Stimulated activated CD8-positive, alpha-beta memory T cell treated with anti-CD3 and anti-CD28 coated beads, Interleukin-7, amount 100 ng/mL, for 1 hour (primary cell): ENCODE measurements at places on chromosomes 5 and 9.
A peak's percentile ranks its signal among the peaks of the same experiment; 100 is the strongest.

DNA sequence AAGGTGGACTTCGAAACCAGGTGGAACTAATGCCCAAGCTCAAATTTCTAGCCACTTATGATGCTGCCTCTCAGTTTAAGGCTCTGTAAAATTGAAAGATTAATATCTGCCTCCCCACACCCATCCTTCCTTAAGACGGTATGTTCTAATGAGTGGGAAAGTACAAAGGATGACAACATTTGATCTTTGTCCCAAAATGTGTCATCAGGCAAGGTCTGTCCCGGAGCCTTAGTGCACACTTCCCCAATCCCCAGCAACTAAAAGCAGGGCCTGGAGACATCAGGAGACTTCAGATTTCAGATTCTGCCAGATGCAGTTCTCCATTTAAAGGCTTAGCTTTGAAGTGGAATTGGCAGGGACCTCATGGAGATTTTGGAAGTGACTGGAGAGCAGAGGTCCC is 316.5 kb downstream of the ASTN2 start:
- DNase-seq = no peak

DNA sequence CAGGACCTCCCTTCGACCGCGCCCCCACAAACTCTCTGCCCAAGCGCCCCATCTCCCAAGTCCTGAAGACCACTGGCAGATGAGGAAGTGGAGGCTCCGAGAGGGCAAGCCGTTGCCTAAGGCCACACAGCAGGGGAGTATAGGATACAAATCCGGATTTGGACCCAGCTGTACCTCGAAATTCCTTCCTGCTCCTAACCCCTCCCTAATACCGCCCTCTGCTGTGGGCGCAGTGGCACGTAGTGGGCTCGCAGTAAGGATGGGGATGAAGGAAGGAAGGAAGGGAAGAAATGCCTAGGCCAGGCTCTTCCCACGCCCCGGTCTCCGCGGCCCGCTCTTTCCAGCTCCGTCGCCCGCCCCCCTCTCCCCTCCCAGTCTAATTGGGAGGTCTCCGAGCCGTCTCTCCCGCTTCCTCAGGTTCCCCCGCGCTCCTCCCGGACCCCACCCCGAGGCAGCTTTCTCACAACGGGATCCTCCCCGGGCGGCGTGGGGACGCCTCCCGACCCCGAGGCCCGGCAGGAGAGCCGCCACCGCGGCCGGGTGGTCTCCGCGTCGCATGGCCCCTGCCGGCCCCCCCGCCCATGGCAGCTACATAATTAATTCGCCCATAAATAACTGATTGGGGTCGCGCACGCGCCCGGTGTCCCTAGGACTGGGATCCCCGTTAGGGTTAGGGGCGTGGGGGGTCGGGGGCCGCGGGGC is 138.9 kb downstream of the C9orf50 start:
- DNase-seq = no peak

GRCh38 chr5:177390363-177391300 is 6.4 kb downstream of the SLC34A1 start:
- DNase-seq = peak; percentile 79

DNA sequence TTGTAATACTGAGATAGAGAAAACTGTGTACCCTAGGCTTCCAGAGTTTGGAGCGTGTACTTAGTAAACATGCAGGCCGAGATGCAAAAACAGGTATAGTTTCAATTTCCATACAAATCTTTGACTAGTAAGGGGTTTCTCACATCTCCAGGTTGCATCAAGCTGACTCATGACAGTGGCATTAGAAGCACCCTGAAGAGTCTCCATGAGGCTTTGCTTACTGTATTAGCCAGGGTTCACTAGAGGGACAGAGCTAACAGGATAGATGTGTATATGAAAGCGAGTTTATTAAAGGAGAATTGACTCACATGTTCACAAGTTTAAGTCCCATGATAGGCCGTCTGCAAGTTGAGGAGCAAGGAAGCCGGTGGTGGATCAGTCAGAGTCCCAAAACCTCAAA is 275.3 kb upstream of the CDH6 start:
- no peak for DNase-seq

- DNase-seq = no peak
Observed at GRCh38 chr9:131759017-131759647, 19.3 kb upstream of the RAPGEF1 start.

DNA sequence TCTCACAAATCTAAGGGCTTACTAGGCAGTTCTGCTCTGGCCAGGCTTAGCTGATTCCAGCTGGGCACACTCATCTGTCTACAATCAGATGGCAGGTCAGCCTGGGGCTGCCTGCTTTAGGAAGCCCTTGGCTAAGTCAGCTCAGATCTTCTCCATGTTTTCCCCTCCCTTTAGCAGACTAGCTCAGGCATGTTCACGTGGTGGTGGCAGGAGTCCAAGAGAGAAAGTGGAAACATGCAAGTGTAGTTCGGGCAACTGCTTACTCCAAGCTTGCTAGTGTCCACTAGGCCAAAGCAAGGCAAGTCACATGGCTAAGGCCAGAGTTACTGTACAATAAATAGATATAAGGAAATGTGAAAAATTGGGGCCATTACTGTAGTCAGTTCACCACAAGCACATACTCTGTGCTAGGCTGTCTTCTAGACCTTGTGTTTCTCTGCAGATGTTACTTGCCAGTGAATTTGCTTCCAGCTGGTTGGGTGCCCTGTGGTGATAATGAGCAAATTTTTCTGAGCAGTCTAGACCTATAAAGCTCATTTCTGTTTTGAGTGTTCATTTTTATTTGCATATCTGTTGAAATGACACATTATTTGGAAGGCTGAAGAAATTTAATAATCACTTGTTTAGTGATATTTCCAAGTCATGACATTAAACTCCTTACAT is 38.3 kb downstream of the RECK start:
- no peak for DNase-seq

DNA sequence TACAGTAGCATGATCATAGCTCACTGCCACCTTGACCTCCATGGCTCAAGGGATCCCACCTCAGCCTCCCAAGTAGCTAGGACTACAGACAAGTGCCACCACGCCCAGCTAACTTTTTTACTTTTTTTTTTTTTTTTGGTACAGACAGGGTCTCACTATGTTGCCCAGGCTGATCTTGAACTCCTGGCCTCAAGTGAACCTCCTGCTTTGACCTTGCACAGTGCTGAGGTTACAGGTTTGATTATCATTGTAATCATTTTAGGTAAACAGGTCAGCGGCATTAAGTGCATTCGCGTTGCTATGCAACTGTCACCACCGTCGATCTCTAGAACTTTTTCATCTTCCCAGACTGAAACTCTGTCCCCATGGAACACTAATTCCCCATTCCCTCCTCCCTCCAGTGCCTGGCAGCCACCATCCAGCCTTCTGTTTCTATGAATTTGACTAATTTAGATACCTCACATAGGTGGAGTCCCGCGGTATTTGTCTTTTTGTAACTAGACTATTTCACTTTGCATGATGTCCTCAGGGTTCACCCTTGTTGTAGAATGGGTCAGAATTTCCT is 5.8 kb upstream of the CARD19 start:
- no peak for DNase-seq
